ENCODE measurements at places on chromosomes 13 and 19.

GRCh38 chr19:24029941-24030636, 56.9 kb upstream of the ZNF254 start:
- peak; percentile 13 for DNase-seq

- DNase-seq: no peak
Measured at GRCh38 chr13:73235385-73235784, 176.6 kb downstream of the KLF5 start.

- DNase-seq: peak; percentile 11
Measured at GRCh38 chr19:48654299-48655059, 8.5 kb upstream of the CA11 start.

GRCh38 chr13:102401265-102401664, 583 bp downstream of the FGF14 start:
- DNase-seq: no peak

DNA sequence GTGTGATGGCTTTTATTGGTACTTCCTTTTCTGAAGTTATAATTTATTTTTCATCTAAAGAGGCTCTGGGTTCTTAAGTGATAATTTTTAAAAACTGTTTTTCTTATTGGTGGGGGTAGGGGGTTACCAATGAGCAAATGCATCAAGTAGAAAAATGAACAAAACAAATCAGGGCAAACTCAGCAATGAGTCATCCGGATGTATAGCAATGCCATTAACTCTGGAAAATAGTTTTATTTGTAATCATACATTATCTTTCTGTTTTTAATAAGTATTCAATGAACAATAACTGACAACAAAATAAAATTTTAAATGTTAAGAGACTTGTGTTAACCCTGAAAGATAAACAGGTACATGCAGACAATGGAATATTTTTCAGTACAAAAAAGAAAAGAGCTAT, 67.6 kb downstream of the UFM1 start:
- DNase-seq: no peak

DNA sequence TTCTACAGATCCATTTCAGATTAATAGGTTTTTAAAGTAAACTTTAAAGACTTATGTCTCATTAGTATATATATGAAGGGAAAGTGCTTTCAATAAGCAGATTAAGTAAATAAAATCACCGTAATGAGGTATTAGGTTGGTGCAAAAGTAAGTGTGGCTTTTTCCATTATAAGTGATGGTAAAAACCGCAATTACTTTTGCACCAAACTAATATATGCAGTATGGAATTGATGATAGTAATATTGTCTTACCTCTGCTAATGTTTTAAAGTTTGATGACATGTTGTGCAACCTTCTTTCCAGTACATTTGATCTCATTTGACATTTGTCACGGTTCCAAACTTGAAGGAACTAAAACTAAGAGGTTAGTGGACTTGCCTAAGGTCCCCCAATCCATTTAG, 1819.3 kb downstream of the PCDH9 start:
- DNase-seq: no peak

Data from NCI-H1092 treated with DMSO at 0.1 percent for 48 hours (cell line).